ENCODE measurements at places on chromosomes 4 and X. TPM values are rescaled to one million over a fixed set of nuclear protein-coding genes. Genes with fewer than 3 reads are reported as not detected.

STATH gene
- polyA plus RNA-seq = not detected

ARHGAP36 gene
- polyA plus RNA-seq = 0.23 TPM

GRCh38 chr4:13678186-13678924 is 50.8 kb upstream of the BOD1L1 start:
- no peak overlapping the region for H3K4me3 ChIP-seq
- no peak for DNase-seq
- H3K36me3 ChIP-seq = no peaks in the 10 kb centered on the region
- no peak overlapping the region for H3K27ac ChIP-seq

DNA sequence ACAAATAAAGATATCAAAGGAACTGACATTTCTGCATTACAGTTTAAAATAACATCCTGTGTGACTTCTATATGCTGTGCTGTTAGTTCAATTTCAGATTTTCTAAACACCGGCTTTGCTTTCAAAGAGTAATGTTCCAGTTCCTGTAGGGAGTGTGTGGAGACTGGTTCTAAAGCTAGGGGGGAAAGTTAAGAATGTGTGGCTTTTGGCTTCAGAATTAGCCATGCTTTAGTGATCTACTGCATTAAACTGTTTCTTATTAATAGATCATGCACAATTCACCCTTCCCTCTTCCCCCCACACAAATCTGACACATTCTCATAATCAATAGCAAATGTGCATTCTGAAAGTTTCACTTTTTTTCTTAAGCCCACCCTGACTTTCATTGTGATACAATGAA is 32.0 kb upstream of the DKK2 start:
- H3K36me3 ChIP-seq = no peaks in the 10 kb centered on the region
- peaks cover 21% of the 10 kb centered on the region for H3K4me1 ChIP-seq
- no peak overlapping the region for H3K4me3 ChIP-seq
- H3K27me3 ChIP-seq = no peaks in the 10 kb centered on the region
- peak overlapping the region; percentile 68 for H3K27ac ChIP-seq

- H3K27ac ChIP-seq = no peak overlapping the region
- no peak for DNase-seq
- H3K4me3 ChIP-seq = no peak overlapping the region
- peaks cover 57% of the 10 kb centered on the region for H3K36me3 ChIP-seq
These were observed 99.0 kb downstream of the ZAR1 start for GRCh38 chr4:48589098-48589445.

DNA sequence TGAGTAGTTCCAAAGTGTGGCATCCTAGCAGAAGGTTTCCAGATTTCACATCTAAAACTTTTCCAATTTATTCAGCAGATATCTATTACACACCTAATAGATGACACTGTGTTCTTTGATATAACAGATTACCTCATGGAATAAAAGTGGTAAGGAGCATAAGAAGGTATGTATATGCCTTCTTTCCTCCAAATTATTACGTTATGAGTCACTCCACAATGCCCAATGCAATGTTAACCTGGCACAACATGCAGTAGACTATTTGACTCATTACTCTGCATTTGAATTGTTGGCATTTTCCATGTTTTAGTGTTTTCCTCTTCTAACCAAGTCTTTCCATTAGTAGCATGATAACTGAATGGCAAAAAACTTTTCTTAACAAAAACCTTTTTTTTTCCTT is 383.6 kb downstream of the ADGRL3 start:
- no peak overlapping the region for H3K27ac ChIP-seq
- no peaks in the 10 kb centered on the region for H3K36me3 ChIP-seq
- no peaks in the 10 kb centered on the region for H3K4me1 ChIP-seq
- no peak for DNase-seq
- no peak overlapping the region for H3K4me3 ChIP-seq
- no peaks in the 10 kb centered on the region for H3K27me3 ChIP-seq

DNA sequence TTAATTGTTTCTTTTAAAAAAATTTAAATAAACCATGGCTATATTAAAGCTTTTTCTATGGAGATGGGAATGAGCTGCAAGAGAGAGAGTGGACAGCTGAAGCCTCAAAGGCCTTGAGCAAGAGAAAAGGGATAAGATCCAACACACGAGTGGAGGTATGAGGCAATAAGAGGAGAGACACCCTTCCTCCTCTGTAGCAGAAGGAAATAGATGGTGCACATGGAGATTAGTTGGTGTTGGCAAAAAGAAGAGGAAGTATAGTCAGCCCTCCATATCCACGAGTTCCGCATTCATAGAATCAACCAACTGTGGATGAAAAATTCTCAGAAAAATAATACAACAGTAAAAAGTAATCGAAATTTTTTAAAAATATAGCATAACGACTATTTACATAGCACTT is 3.2 kb downstream of the CXorf38 start:
- peak overlapping the region; percentile 33 for H3K4me3 ChIP-seq
- peaks cover 16% of the 10 kb centered on the region for H3K36me3 ChIP-seq
- DNase-seq = no peak
- H3K27ac ChIP-seq = 0 out of 2 replicates have a peak overlapping the region, but pooled peaks have one; percentile 17
- peaks cover 15% of the 10 kb centered on the region for H3K4me1 ChIP-seq
- no peaks in the 10 kb centered on the region for H3K27me3 ChIP-seq

All from SK-N-SH (cell line).